ENCODE measurements at places on chromosomes 4 and X.

- no peak for DNase-seq
Observed at GRCh38 chrX:71107762-71108360, 1.3 kb upstream of the CXorf65 start.

GRCh38 chrX:40625294-40625693 lies 2.1 kb downstream of the MPC1L start:
- no peak for DNase-seq

DNA sequence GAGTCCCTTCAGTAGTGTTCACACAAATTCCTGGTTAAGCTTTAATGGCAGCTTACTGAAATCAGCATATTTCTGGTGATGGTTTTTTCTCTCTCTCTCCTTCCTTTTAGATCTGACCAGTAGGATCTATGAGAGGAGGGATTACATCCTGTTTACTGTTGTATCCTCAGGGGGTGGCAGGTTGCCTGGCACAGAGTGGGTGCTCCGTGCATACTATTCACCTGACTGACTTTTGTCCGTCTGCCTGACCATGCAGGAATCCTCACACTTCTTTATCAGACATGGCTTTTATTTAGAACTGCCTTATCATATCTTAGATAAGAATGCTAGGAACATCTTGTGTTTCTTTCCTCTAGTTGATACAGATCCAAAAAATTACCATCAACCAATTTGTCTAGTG lies 29.6 kb downstream of the MCUB start:
- no peak for DNase-seq

DNA sequence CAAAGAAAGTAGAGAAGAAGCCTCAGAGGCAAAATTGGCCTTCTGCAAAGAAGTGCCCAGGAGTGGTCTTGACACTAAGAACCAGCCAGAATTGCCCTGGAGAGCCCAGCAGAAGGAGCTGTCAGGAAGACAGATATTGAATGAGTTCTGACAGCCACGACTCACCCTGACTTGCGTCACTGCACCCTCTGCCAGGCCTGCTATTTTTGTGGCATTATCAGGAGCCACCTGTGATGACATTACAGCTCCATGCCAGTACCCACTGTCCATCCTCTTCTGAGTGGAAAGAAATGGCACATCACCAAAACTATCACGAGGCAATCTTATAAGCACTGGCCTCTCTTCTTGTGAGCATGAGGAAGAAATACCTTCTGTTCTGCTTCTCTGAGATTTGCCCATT lies 67.7 kb downstream of the SMIM20 start:
- no peak for DNase-seq

DNA sequence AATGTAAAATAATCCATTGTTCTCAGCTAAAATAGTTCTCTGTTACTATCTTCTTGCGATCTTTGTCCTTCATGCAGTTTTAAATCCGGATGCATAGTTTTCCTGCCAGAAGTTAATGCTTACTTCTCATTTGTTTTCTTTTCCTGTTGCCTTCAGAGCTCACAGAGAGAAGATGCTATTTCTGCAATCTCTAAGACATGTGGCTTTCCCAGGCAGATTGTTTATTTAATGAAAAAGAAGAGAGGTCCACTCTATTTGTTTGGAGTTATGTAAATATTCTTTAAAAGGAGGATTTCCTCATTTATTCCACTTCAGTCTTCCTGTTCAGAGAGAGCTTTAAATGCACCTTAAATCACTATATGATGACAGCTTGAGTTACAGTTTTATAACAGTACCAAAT lies 39.3 kb upstream of the HPGD start:
- peak; percentile 21 for DNase-seq

DNA sequence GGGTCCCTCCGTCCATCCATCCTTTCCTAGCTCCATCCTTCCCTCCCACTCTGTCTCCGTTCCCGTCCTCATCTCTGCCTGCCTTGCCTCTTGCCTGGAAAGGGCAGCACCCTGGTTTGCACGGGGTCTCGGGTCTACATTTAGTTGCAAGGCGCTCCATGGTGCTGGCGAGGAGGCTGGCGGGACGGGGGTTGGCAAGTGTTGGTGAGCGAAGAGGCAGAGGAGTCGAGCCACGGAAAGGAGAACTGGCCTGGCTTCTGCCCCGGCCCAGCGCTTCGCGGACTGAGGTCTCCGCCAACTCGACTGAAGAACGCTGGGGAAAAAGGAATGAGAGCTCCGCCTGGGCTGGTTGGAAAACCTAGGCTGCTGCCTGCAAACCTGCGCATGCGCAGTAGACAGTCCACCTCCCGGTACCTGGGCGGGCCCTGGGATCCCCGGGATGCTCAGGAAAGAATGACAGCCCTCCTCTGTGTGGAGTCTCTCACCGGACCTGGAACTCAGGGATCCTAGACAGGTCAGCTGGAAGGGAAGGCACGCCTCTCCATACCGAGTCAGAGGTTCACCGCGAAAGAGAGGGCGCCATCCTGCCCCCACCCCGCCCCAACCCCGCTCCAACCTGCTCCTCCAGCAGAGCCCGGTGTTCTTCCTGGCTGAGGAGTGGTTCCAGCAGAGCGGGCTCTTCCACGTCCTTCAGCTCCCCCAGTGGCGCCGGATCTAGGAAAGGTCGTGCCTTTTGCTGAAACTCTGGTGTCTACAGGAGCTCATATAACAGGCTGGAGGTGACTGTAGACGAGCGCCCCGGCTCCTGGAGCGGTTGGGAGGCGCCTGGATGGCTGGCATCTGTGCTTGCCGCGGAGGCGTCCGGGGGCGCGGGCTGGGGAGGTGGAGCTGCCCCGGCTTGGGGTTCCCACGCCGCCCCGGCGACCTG lies 6.0 kb downstream of the FRG2 start:
- peak; percentile 28 for DNase-seq

- no peak for DNase-seq
Observed at GRCh38 chr4:47827343-47828047, 10.4 kb downstream of the CORIN start.

GRCh38 chr4:181858741-181859140 lies 384.5 kb upstream of the TENM3 start:
- peak; percentile 68 for DNase-seq

GRCh38 chrX:155956099-155956498 lies 41.4 kb upstream of the IL9R start:
- no peak for DNase-seq

DNA sequence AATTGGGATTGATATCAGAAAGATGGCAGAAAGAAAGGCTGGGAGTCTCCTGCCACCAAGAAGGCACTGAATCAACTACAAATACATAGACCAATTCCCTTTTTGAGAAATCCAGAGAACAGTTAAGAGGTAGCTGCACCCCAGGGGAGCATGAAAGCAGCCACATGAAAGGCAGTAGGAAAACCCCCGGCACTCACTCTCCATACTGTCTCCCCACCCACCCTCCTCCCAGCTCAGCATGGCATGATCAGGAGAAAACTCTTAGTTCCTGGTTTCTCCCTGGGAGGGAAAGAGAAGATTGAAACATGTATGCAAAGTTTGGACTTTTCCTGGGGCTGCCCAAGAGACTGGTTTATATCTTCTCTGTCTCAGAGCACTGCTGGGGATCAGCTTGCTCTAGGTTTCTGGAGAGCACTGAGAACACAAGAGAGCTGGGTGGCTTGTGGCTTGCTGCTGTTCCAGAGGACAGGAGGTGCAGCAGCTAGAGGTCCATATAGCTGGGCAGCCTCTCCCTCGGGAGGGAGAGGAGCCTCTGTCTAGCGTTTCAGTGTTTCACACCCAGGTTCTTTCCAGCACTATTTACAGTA lies 305.7 kb downstream of the PDGFC start:
- no peak for DNase-seq

GRCh38 chrX:131650637-131651410 lies 107.0 kb downstream of the OR13H1 start:
- peak; percentile 8 for DNase-seq

- DNase-seq: no peak
Observed at GRCh38 chr4:66693694-66694093, 851.6 kb downstream of the CENPC start.

GRCh38 chr4:140097572-140097971 lies 56.4 kb downstream of the MAML3 start:
- no peak for DNase-seq

GRCh38 chr4:172232966-172233365 lies 419.8 kb downstream of the GALNTL6 start:
- no peak for DNase-seq

DNA sequence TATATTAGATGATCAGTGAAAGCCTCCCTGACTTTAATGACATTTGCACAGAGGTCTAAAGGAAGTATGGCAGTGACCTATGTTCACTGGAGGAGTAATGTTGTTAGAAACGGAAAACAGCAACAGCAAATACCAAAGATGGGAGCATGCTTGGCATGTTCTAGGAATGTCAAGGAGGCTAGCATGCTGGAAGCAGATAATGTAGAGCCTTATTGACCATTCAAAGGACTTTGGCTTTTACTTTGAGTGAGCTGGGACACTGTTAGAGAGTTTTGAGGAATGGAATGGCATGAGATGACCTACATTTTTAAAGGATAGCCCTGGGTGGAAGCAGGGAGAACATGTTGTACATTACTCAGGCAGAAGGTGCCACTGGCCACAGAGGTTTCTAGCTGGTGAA lies 6.0 kb downstream of the RPA4 start:
- no peak for DNase-seq

- DNase-seq: peak; percentile 37
Observed at GRCh38 chr4:78057135-78057599, at the start of gene FRAS1. FRAS1 (plus strand) TSS chr4:78057323; CDS start chr4:78058010, 687 bp downstream.

DNA sequence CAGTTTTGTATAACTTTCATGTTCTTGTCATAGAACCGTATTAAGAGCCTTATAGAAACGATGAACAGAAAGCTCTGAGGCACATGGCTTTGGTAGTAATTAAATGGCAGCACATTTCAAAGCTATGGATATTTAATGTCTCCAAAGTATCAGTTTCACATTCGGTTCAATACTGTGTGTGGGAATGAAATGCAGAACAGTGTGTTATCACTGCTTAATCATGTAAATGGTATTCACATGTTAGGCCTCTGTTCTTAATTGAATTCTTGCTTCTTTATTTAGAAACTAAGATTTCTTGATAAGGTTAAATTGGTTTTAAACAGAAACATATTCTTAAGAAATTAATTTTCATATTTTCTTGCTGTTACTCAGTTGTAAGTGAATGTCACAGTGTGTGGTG lies 701.0 kb upstream of the PITX2 start:
- DNase-seq: peak; percentile 55

GRCh38 chrX:151393514-151393913 lies 3.5 kb upstream of the VMA21 start:
- no peak for DNase-seq

DNA sequence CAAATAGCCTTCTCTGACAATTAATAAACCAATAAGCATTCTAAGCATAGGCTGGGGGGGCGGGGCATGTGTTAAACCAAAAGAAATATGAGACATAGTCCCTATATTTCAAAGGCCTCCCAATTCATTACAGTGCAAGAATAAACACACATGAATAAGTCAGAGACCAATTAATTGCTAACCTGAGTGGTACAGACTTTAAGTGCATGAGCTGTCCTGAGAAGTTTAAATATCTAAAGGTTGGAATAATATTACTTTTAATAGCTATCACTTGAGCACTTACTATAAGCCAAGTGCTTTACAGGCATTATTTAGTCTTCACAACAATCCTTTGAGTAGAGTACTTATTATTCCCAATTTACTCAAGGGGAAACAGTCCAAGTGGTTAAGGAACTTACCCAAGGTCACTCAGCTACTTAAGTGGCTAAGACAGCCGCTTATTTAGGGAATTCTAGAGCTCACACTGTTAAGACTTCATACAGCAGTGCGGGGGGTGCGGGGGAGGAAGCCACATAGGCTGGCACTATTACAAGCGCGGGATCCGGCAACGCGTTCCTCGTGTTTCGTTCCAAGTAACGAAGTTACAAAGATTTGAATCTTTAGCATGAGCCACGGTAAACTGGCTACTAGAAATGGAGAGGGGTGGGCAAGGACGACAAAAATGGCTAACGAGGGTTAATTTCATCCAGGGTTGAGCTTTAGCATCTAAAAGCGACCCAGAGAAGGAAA lies 1.4 kb downstream of the THOC2 start:
- no peak for DNase-seq

DNA sequence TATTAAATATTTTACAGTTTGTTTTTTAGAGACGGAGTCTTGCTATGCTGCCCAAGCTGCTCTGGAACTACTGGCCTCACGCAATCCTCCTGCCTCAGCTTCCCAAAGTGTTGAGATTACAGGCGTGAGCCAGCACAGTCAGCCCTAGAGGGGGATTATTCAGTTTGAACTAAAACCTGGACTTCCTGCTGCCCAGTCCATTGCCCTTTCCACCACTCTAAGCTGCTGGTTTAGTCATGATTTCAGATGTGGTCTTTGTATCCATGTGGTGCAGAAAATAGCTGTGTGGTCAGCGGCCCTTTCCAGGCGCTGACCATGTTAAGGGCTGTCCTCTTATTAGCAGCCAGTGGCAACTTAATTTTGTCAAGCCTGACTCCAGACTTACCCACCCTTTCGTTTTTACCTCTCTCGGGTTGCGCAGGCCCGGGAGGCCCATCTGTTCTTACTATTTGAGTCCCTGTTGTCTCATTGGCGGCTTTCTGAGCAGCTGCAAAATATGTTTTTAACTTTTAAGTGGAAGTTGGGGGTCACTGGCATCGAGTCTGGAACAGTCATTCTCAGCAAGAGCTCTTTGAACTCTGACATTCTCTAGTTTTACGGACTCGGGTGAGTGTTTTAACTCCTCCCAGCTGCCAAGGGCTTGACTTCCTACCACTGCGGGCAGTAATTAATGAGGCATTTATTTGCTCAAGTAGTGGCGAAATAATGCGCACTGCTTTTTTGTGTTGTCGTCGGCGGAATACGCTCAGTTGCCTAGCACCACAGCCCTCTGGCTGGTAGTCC lies 773 bp upstream of the VMA21 start:
- peak; percentile 31 for DNase-seq

DNA sequence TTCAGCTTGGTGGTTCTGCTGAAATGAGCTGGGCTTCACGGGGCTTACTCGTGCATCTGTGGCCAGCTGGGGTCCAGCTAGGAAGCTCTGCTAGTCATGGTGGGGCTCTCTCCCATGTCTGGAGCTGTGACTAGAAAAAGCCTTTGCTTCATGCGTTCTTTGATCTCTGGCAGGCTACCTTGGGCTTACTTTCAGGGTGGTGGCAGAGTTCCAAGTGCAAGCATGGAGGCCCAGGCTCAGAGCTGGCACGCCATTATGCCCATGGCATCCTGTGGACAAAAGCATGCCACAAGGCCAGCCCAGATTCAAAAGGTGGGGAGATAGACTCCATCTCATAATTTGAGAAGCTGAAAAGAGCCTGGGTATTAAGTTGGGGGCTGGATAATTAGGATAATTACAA lies 55.4 kb upstream of the GBA3 start:
- no peak for DNase-seq

DNA sequence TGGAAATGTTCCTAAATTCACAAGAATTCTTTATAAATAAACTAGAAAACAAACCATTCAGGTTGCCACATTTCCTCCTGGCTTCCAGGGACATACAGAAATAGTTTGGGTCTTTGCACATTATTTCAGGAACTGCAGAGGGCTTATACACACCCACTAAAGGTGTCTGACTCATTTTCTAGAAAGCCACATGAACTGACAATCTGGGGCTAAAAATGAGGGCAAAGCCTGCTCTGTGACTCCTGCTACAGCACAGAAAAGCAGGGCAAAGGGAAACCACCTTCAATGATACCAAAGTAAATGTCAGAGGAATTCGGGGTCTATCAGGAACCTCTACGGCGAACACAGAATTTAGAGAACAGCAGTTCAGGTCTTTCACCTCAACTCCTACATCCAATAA lies 112.2 kb upstream of the MAP3K15 start:
- peak; percentile 15 for DNase-seq
